Activated T-cell treated with anti-CD3 and anti-CD28 coated beads for 24 hours (primary cell): ENCODE measurements at places on chromosomes 6 and 20.

- DNase-seq, result no peak
These were observed at the start of gene ARG1 for GRCh38 chr6:131572686-131573415. Gene ARG1 (plus strand): TSS chr6:131573226. CDS start chr6:131573283, 57 bp downstream.

DNA sequence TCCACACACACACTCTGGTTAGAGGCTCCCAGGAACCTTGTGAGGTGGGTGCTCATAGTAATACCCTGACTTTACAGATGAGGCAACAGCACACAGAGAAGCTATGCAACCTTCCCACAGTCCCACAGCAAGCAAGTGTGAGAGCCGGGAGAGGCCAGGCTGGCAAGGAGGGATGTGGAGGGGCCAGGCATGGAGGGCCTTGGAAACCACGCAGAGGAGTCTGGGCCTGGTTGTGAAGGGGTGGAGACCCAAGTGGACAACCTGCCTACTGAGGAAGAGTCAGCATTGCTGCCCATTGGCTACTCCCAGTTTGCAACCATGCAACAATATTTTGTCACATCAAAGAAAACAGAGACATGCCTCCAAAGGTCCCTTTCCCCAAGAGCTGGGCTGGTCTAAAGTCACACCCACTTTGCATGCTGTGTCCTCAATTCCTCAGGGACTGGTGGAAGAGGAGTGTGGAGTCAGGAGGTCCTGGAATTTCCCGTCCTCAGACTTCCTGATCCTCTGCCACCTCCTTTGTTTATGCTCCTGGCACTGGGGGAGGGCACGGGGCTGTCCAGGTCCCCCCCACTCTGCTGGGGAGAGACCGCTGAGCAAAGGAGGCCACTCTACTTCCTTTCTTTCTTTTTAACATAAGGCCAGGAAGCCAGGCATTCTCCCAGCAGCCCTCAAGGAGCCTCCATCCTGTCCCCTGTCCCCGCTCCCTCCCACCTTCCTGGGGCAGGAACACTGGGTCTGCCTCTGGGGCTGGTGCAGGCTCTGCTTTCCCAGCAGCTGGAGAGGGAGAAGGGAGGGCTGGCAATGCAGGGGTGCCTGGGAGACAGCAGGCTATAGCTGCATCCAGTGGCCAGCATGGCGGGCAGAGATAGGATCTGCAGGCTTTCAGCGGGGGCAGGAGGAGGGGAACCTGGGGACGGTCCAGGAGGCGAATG, 68.3 kb downstream of the NOL4L start:
- DNase-seq, result no peak

DNA sequence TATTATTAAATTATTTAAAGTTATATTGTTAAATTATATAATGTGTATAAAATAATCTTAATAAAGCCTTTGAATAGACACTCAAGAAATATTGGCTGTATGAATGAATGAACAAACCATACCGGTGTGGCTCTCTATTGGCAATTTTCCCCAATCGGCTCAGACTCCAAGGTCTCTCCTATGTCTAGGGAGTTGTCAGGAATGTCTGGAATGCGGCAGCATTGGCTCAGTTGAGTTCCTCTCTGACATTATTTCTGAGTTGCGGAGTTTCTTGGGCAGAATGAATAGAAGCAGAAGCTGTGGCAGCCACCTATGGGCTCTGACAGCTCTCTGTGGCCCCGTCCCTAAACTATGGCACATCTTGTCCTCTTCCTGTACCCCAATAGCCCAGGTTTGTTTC, 111.0 kb downstream of the SOBP start:
- DNase-seq, result no peak

DNA sequence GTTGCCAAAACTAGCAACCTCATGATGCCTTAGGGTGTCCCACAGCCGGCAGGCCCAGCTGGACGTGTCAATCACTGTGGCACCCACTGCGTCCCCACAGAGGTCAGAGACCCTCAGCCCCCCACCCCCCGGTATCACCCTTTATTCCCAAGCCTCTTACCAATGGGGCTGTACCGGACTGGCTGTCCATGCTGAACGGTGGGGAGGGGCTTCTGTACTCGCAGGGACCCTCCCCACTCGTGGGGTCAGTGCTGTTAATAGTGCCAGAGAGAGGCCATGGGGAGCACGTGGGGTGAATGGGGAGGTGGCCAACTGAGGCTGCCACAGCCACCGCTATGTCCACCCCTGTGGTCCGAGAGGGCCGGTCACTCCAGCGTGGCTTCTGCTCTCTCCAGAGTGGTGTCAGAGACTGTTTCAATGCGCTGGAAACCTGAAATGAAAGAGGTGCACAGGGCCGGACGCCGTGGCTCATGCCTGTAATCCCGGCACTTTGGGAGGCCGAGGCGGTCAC, 68.6 kb downstream of the THBS2 start:
- no peak for DNase-seq

GRCh38 chr20:62216636-62217566, 3.2 kb downstream of the HRH3 start:
- DNase-seq, result no peak

GRCh38 chr6:79913369-79913768, 34.0 kb downstream of the ELOVL4 start:
- no peak for DNase-seq

GRCh38 chr20:44273231-44274215, 26.4 kb downstream of the GDAP1L1 start:
- DNase-seq, result no peak

GRCh38 chr20:33007376-33008335, at the start of gene BPIFB2:
Gene BPIFB2 (plus strand): TSS chr20:33007704. CDS start chr20:33008575, 871 bp downstream.
- no peak for DNase-seq

DNA sequence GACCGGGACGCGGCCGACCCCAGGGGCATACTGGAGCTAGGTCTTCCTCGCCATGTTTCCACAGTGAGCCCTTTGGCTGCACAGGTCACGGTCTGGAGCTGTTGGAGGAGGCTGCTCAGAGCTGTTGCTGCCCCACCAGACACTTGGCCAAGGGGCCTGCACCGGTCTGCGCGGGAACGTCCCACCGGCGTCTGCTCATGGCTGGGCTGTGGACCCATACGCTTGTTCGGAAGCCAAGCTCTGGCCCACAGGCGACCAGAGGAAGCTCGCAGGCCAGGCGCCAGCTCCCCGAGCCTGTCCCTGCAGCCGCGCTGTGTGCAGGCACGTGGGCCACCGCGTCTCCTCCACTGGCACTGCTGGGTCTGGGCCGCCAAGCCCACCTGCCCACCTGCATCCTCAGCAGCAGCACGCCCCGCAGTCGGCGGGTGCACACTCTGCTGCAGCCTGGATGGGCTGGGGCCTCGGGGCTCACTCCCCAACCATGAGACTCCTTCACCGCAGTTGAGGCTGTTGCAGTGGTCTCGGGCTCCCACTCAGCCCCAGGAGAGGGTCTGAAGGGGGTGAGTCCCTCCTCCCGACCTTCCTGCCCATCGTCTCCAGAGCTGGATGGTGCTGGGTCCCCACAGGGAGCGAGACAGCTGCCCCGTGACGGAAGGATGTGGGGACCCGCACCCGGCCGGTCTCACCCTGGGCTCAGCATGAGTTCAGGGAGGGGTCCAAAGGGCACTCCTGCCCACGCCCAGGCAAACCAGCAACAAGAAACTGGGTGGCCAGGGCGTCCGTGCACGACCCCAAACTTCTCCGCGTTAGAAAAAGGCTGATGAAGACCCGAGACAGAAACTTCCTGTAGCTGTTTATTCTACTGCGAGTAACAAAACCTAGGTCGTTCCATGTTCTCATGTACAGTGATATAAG, 15.5 kb upstream of the TCFL5 start:
- DNase-seq, result no peak

DNA sequence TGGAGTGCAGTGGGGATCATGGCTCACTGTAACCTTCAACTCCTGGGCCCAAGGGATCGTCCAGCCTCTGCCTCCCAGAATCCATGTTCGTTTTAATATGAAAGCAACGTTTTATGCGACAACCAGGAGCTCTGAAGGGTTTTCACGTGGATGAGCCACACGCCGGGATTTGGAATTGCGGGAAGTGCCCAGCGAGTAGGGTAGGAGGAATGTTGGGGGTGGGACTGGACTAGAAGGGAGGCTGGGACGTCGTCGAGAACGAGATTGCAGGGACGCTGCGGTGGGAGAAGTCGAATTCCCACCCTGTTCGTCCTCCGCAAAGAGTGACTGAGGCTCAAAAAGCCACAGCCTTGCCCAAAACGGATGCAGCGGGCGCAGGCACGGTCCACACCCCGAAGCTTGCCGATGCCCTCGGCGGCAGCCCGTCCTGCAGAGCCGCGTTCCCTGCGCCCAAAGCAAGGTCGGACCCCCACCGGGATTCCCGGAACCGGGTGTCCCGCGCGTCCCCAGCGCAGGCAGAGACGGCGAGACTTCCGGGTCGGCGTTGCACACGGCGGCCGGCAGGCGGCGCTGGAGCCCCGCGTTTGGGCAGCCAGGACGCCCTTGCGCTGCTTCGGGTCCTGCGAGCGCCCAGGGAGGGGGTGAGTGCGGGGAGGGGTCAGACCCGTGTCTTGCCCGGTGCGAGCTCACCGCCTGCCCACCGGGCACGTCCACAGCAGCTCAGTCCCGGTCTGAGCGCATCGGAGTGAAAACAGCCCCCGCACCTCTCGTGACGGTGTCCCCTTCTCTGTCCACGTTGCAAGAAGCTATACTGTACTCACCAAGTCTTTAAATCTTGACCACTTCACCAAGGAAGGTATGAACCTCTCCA, 87.8 kb downstream of the DHX35 start:
- peak; percentile 74 for DNase-seq

DNA sequence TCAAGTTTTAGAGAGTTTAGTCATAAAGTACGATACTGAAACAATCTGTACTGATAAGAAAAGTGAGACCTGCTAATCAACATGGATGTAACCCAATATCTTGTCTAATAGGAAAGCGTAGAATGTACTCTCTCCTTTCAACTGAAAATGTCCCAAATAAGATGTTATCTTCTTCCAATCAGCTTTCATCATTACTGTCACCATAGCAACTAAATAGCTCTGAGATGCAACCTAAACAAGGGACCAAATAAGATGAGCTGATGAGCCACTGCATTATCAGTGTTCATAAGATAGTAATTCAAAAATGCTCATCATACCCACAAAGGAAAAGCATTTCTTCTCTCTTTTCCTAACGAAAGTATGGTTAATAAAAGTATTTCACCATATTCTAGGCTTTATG, 1108.3 kb upstream of the MAP3K7 start:
- DNase-seq, result no peak

GRCh38 chr20:24863356-24863755, 85.7 kb upstream of the CST7 start:
- DNase-seq, result no peak

- no peak for DNase-seq
These were observed 38.0 kb downstream of the XRN2 start for GRCh38 chr20:21340991-21341697.

DNA sequence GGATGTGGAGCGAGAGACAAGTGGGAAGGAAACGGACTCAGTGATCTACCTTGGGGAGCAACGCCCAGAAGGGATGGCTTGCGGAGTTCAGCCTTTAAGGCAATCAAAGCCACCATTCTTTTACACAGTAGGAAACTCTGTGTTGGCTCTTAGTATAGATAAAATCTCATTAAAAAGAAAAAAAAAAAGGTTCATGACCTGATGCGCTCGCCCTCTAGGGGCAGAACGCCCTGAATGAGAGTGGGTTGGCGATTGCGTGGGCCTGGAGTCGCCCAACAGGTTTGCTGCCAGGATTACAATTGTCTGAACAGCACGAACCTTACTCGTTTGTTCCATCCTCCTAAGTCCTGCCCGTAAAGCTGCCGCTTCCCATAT, 1.2 kb downstream of the TPD52L1 start:
- no peak for DNase-seq

GRCh38 chr20:237489-237888, 10.4 kb downstream of the DEFB129 start:
- DNase-seq, result peak; percentile 2

DNA sequence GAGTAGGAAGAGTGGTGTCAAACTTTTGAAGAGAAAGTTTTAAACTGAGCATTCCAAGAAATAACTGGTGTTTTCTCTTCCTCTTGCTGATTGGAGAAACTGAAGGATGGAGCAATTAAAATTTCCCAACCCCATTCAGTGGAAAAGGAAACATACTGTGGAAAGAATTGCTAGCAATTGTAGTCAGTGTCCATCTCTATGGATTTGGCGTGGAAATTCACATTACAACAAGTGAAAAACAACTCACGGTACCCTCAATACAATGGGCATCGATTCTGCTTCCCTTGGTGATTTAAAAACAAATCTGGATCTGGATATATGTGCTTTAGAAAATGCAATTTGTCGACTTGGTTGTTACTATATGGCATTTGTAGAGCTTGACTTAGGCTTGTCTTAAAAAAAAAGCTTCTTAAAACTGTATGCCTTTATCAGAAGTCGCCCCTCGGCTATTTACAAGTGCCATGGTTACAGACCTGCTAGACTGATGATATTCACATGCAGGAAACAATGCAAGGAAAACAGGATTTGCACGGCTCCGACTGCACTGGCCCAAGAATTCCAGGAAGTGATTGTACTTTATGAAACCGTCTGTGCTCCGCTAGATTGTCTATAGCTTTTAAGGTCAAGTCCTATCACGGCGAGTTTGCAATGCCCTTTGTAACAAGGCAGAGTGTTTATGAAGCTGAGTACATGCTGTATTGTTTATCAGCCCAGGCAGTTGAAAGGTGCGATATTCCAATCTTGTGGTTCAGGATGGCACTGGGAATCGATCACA, 131.7 kb upstream of the PHACTR1 start:
- DNase-seq, result no peak

- no peak for DNase-seq
These were observed 725 bp downstream of the TM9SF4 start for GRCh38 chr20:32110173-32110704.

DNA sequence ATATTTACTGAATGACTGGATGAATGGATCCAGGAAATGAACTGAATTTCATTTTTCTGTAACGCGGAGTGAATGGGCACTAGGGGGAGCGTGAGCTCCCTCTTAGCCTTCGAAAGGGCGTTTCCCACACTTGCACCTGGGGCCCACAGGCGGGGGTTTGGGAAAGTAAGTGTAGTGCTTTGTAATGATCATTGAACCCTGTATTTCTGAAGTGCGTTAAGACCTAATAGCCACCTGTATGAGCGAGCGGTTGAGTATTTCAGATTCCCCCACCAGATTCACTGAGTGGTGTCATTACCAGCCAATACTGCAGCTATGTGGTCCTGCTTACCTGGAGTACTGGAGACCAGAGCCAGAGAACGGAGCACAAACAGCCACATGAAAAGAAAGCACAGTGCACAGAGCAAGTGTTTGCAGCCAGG, 10.5 kb downstream of the SYTL3 start:
- DNase-seq, result no peak

DNA sequence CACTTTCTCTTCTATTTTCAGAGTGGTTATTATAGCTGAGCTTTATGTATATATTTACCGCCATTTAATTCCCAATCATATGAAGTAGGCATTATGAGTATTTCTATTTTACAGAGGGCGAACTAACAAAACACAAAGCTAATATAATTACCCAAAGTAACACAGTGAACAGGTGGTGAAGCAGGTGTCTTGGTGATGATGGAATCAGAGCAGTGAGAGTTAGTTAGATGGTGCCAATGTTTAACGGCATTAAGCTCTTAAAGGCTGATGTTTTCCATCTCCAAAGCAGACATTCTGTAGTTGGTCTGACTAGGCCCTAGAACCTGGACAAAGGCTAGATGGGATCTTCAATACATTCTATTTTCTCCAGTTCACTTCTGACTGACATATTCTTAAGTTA, 551.1 kb upstream of the SYNCRIP start:
- no peak for DNase-seq
